ENCODE measurements at places on chromosomes 11 and 22.

- no peak for DNase-seq
These were observed 165.8 kb upstream of the NARS2 start for GRCh38 chr11:78740199-78741071.

GRCh38 chr22:20946080-20946986 is 20.7 kb upstream of the AIFM3 start:
- no peak for DNase-seq

DNA sequence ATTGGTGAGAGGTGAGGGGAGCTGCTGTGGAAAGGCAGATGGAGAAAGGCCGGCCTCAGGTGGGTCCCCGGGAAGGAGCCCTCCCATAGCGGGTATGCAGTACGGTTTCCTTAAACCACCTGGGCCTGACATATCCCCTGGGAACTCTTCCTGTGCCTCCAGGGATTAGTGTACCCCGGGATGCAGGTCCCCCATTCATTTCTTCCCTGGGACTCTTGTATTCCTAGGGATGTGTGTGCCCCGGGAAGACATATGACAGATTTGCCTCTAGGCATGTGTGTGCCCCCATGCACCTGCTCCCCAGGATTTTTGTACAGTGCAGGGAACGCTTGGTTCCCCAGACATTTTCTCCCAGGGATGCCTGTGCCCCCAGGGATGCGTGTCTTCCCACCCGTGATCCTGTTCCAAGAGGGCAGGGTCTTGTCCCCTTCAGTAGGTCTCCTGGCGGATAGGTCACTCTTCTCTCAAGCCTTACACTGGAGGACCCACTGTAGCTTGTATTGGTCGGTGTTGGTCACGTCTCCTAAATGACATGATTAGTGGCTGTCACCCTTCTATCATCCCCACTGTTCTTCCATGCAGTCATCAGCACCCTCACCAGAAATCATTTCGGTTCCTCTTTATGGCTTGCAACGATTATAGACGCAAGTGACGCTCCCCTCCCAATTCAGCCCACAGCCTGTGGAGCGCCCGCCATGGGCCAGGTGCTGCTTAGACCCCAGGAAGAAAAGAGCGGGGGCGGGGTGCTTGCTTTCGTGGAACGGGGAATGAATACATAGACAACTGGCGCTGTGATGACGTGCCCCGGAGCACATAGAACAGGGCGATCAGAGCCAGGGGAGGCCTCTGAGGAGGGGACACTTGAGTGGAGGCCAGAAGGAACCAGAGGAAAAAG is 1.3 kb downstream of the PARVB start:
- peak; percentile 84 for DNase-seq

GRCh38 chr11:63508009-63508408 is 2.1 kb downstream of the LGALS12 start:
- peak; percentile 27 for DNase-seq

GRCh38 chr11:61787928-61788491 is 4.4 kb downstream of the TMEM258 start:
- DNase-seq = peak; percentile 50

DNA sequence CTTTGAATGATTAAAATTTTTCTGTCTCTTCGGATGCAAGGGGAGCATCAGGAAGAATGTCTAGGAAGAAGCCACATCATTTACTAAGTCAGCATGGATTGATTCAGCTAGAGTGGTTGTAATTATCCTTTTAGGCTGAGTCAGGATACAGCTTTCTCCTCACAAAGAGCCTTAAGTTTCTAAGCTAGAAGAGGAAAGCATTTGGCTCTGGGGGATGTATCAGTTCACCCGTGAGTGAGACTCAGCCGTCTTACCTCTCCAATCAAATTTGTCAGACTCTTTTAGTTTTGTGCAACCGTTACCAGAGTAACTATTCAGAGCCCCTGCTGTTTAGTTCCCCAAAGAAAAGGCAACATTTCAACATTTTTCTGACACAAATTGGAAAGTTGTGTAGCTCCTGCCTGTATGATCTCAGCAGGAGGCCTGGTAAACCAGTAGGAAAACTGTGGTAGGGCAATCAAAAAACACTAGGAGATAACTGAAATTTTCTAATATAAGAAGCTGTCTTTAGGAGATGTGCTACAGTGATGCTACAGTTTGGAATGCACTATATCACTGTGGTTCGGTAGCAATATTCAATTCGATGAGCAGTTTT is 432.4 kb upstream of the LUZP2 start:
- no peak for DNase-seq

GRCh38 chr22:21753374-21754111 is 17.9 kb upstream of the YPEL1 start:
- DNase-seq = no peak

- no peak for DNase-seq
These were observed 340.0 kb downstream of the SHANK2 start for GRCh38 chr11:70912226-70912840.

- peak; percentile 72 for DNase-seq
These were observed 2.0 kb downstream of the FBLN1 start for GRCh38 chr22:45504373-45505341.

- DNase-seq = peak; percentile 47
These were observed 26.6 kb upstream of the CASP4 start for GRCh38 chr11:104995001-104995408.

DNA sequence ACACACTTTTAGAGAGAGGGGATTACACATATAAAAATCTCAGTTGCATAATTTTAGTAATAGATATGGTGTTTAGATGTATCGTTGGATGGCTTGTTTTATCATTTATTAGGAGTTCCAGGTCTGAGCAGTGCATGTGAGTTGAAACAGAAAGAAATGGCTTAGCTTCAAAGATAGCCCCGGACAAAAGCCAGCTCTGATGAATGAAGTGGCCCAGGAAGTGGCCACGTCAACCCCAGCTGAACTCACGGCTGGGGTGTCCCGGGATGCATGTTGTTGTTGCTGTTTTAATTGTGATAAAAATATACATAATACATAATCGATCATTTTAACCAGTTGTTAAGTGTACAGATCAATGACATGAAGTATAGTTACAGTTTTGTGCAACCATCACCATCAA is 1513.6 kb downstream of the BRD1 start:
- no peak for DNase-seq
